ENCODE measurements at places on chromosomes 2 and 18.

DNA sequence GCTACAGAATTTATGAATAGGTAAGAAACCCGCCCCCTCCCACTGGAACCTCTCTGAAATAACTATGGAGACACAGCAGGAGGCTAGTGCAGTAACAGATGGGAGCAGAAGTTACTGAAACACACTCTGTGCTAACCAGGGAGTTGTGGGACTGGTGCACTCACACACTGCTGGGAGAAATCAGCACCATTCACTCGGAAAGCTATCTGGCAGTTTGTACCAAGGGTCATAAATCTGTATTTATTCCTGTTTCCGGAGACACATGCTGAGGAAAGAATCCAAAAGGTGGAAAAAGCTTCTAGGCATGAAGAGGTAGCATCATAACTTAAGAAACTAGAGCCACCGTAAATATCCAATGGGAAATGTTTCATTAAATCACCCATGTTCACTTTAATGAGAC lies 39.9 kb downstream of the TGFA start:
- no peak for DNase-seq

DNA sequence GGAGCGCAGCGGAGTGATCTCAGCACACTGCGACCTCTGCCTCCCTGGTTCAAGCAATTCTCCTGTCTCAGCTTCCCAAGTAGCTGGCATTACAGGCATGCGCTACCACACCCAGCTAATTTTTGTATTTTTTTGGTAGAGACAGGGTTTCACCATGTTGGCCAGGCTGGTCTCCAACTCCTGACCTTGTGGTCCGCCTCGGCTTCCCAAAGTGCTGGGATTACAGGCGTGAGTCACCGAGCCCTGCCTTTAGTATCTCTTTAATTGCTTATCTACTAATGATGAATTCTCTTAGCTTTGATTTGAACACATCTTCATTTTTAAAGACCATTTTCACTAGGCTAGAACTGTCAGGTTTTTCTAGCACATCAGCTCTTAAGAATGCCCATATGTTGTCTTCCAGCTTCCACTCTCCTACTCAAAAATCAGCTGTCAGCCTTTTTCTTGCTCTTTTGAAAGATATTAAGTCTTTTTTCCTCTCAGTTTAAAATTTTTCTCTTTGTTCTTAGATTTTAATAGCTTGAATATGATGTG lies 16.1 kb upstream of the MFSD2B start:
- no peak for DNase-seq

GRCh38 chr2:237691029-237691907 lies 63.9 kb downstream of the LRRFIP1 start:
- no peak for DNase-seq

DNA sequence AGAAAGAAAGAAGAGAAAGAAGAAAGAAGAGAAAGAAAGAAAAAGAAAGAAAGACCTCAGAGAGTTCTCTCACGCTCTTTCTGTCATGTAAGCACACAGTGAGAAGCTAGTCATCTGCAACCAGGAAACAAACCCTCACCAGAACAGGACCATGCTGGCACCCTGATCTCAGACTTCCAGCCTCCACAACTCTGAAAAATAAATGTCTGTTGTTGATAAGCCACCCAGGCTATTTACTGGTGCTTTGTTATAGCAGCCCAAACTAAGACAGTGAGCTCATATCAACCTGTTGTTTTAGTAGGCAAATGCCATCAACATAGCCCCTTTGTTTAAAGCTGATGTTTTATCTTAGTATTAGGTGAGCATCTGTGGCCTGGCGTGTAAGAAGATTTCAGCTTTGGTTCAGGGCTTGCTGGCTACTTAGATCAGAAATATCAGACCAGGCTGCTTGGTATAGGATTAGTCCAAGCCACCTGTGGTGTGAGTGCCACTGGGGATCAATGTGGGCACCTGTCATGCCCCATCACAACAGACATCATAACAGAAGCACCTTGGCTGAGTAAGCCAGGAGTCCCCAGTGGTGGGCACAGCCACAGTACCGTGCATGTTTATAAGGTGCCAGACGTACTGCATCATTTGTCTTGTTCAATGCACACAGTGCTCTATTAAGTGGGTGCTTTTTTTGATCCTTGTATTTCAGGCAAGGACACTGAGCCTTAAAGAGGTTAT lies 94.4 kb downstream of the LBH start:
- no peak for DNase-seq

DNA sequence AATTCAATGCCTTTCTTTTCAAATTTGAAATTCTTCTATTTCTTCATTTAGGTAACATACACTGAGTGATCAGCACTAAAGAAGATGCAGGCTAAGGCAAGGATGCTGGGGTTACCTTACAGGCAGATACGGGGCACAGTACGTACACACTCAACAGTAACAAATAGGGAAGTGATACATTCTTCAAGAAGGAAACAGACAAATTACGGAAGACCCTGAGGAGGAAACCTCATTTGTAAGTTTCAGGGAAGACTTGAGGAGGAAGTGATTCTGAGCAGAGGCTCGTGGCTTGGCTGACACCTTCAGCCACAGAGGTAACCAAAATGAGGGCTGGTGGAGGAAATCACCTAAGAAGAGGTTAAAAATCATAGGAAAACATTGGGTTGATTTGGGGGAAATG lies 1108.3 kb upstream of the KLHL29 start:
- DNase-seq = no peak

- DNase-seq = no peak
These were observed 84.1 kb downstream of the ALPK2 start for GRCh38 chr18:58544616-58545337.

- DNase-seq = no peak
These were observed 3.0 kb upstream of the ANKRD23 start for GRCh38 chr2:96846825-96847224.

DNA sequence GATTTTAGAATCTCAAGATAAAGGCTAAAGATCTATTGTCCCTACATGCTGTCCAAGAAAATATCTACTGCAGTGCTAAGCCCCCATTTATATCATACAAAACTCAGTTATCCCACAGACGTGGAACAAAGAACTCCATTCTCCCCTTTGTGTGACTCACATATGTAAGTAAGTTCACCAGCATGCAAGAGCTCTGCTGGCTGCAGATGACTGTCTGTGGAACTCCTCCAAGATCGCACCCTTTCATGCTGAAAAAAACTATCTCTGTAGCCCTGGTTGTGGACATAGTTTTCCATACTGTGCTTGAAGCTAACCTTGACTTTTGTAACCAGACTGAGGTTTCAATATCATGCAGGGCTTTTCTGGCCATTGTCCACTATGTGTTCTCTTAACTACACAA lies 207.1 kb downstream of the ZNF521 start:
- no peak for DNase-seq
